ENCODE measurements at places on chromosomes 5 and 9. TPM values are rescaled to one million over a fixed set of nuclear protein-coding genes. Genes with fewer than 3 reads are reported as not detected.

Gene GABRA6
- total RNA-seq, result not detected

Gene GFPT2
- total RNA-seq, result 18.8 TPM

DNA sequence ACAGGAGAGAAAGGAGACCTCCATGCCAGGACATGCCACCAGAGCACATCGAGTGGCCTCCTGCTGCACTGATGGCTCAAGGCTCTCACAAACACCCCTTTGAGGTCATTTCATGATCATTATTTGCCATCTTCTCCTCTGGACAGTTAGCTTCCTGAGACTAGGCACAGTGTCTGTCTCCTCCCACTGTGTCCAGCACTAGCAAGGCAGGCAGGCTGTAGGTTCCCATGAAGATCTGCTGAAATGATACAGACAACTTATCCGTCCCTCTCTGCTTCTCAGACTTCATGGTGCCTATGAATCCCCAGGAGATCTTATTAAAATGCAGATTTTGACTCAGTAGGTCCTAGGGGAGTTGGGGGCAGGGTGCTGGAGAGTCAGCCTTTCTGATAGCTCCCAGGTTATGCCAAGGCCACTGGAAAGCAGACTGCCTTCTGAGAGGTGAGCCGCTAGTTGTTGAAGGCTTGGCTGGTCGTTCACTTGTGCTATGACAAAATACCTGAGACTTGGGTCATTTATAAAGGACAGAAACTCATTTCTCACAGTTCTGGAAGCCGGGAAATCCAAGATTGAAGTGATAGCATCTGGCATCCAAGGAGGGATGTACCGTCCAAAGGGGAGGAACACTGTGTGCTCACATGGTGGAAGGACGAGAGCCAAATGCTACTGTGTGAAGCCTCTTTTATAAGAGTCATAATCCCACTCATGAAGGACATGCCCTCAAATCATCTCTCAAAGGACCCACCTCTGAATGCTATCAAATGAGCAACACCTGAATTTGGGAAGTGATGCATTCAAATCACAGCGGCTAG lies 183.4 kb downstream of the SPOCK1 start:
- no peak for DNase-seq

- DNase-seq, result no peak
Measured at GRCh38 chr5:43661102-43661501, 58.1 kb downstream of the NNT start.

DNA sequence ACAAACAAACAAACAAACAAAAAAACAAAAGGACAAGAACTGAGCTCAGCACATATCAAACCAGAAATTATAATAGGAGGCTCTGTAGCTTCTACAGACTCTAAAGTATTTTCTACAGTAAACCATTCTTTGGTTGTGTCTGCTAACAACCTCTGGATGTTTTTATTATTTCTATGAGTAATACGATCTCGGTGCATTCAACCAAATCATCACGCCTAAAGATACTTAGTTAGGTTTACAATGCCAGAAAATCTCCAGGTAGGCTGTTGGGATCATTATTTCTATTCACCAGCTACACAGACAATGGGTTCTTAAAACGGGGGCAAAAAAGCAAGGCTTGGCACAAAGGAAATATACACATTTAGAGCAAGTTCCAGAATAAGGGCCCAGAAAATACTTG lies 41.6 kb upstream of the ALDOB start:
- DNase-seq, result no peak

Measured in chondrocyte (in vitro differentiated cells).